Aorta (tissue), 5 donors: ENCODE measurements at places on chromosomes 11 and 22. TPM values are rescaled to one million over a fixed set of nuclear protein-coding genes. Genes with fewer than 3 reads are reported as not detected.

- no peak for DNase-seq
Observed at GRCh38 chr11:43685440-43685839, 4.9 kb downstream of the HSD17B12 start.

DNA sequence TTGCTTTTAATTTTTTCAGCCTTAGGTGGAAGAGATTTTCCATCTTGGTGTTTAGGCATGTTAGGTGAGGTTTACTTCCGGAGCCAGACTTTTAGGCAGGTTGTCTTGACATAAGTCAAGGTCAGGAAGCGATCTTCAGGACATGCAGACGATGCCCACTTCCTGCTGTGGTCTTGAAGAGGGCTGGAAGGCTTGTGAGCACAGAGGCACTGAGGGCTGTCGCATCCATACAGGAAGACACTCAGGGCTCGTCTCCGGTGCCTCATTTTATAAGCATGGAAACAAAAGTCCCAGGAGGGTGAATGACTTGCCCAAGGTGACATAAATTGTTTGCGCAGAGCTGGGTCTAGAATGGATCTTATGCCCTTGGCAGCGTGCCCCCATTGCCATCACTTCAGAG lies 30.8 kb downstream of the MARK2 start:
- peak; percentile 49 for DNase-seq

- no peak for DNase-seq
Observed at GRCh38 chr11:65207918-65208784, 26.4 kb downstream of the CAPN1 start.

DNA sequence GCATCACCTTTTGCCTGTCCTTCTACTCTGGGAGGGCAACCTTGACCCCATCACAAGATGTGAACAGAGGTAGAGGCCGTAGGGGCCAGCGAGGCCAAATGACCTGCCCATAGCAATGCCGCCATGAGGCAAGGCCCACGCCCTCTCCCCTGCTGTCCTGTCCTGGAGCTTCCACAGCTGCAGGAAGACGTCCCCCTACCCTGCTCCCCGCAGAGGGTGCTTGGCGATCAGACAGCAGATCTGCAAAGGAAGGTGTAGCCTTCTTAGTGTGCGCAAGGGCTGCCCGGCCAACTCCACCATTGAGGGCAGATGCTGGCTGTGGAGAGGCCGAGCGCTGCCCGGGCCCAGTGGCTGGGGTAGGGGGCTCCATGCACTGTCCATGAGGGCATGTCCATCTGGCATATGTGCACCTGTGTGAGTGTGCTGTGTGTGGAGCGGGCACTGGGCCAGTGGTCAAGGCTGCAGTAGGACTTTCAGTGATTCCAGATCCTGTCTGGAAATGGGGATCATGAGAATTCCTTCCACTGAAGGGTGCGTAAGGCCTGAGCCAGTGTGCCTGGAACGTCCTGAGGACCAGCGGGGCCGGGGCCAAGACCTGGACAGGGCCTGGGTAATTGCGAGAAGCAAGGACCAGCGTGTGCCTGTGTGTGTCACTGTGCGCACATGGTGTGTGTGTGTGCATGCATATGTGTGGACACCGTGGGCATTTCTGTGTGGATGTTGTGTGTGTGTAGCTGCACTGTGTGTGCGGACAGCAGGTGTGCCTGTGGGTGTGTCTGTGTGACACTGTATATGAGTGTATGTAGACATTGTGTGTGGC lies 11.0 kb downstream of the TRPM5 start:
- DNase-seq, result peak; percentile 60

- DNase-seq, result no peak
Observed at GRCh38 chr22:30728826-30729225, 34.2 kb downstream of the OSBP2 start.

DNA sequence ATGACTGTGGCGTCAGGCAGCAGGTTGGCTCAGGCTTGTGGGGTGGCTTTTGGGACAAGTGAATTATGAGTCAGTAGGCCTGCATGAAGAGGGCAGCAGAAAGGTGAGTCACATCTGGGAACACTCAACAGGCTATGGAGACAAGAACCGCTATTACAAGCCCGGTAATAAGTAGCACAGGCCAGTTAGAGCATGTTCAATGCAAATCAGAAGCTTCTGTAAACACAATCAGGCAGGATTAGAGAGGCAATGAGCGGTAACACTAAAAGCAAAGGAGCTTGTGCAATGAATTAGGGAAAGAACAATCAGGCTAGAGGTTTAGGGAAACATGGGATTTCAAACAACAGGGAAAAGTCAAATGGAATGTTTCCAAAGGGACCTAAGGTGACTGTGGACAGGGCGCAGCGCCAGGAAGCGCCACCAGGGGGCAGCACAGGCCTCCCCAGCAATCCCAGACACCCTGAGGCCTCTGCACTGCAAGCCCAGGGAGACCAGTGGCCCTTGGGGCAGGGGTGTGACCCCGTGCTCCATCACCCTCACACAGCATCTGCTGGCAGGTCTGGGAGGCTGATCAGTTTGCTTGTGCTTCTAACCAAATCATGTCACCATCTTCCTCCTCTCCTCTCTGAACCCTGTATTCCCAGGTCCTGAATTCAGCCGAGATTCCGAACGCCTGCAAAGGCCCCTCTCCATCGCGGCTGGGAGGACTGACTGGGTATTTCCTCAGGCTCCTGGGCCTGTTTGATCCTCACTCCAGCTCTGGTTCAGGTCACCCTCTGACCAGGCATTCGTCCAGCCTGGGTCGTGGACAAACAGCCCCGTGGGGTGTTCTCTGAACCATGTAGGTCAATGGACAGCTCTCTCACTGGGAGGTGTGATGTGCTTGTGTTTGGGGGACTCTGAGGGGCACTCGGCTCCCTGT lies 50.0 kb downstream of the C11orf58 start:
- peak; percentile 80 for DNase-seq

GRCh38 chr11:72773291-72773690 lies 20.6 kb downstream of the STARD10 start:
- no peak for DNase-seq

GRCh38 chr22:23069502-23070357 lies 589 bp upstream of the GNAZ start:
- DNase-seq, result peak; percentile 95

DNA sequence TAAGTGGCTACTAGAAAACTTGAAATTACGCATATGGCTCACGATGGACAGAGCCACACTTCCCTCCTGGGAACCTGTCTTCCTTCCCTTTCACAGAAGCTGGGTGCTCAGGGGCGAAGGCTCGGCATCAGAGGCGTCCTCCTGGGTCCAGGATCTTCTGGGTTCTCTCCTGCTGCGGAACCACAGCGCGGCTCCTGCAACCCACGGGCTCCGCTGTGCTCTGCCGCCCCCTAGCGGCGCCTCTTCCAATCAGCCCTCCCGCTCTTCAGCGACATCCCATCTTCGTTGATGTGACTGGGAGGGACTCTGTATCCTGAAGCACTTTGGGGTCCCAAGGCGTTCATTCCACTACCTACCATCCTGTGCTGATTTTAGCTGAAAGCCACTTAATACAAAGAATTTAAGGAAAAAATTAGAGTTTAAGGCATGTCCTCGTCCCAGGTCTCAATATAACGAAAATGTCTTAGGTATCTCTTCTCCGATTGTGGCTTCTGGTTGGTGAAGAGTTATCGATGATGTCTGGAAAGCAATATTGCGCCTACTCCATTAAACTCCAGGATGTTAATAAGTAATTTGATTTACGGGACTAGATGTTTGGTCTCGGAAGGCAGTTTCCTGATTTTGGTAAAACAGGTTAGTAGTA lies 14.8 kb upstream of the RPS3 start:
- peak; percentile 95 for DNase-seq

DNA sequence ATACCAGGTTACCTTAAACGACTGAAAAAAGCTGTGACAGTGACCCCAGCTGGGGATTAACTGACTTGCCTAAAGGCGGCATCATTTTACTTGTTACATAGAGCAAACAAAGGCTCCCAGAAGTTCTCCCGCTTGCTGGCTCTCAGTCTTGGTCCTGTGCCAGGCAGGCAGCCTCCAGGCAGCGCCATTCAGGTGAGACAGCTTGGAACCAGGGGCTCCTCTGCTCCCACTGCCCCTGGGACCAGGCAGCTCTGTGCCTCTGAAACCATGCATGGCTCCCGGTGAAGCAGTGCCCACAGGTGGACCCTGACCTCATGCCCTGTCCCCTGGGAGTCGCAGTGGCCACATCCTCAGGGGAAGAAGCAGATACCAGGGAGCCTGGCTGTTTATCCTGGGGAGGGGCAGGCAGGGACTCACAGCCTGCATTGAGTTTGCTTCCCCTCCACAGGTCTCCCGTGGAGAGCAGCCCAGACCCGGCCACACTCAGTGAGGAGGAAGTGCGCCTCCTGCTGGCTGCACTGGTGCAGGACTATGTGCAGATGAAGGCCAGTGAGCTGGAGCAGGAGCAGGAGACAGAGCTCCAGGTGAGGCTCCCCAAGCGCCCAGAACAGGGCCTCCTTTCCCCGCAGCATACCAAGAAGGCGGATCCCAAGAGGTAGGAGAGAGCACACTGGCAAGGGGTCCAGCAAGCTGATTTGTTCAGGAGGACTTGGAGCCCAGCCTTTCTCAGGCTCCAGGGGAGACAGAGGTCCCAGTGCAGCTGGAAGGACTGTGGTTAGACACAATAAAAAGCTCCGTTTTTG lies 15.6 kb upstream of the CYP2R1 start:
- peak; percentile 94 for DNase-seq

DNA sequence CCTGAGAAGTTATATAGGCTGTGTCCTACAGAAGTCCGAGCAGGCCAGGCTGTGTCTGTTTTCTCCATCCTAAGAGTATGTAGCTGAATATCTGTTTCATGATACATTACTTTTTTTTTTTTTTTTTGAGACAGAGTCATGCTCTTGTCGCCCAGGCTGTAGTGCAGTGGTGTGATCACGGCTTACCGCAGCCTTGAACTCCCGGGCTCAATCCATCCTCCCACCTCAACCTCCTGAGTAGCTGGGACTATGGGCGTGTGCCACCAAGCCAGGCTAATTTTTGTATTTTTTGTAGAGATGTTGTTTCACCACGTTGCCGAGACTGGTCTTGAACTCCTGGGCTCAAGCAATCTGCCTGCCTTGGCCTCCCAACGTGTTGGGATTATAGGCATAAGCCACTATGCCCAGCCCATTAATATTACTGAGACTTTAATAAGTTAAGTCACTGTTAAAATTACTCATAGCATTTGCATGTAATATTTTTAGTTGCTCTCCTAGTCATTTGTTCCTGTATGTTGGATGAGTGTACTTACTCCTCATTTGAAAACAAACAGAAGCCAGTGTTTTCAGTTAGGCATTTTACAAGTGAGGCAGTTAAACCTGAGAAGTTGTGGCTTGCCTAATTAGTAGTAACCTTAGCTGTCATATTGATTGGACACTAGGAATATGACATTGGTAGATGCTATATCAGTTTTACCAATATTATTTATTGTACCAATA lies 26.1 kb downstream of the DRG1 start:
- DNase-seq, result no peak

SYT7 gene
- total RNA-seq, result 1.0 TPM

POLDIP3 gene
- total RNA-seq, result 49.2 TPM

DEFB131B gene
- total RNA-seq, result not detected

PHOX2A gene
- total RNA-seq, result not detected

MS4A4A gene
- 32.0 TPM for total RNA-seq
